Body of pancreas (tissue), 4 donors: ENCODE measurements at places on chromosomes 5 and 9. TPM values are rescaled to one million over a fixed set of nuclear protein-coding genes. Genes with fewer than 3 reads are reported as not detected.

The IL9 gene
- total RNA-seq = not detected

The PSAT1 gene
- 21.8 TPM for total RNA-seq

The DAB2IP gene
- total RNA-seq = 25.2 TPM

The ENTREP1 gene
- 10.9 TPM for total RNA-seq

The ORM2 gene
- total RNA-seq = not detected

The GNA14 gene
- total RNA-seq = 5.3 TPM

The ZNF658 gene
- total RNA-seq = 3.9 TPM

The UBLCP1 gene
- total RNA-seq = 16.2 TPM

The SPATA6L gene
- 3.6 TPM for total RNA-seq

The JAKMIP2 gene
- total RNA-seq = 0.78 TPM

The SFXN1 gene
- 11.7 TPM for total RNA-seq

The GLRA1 gene
- total RNA-seq = not detected

The NMUR2 gene
- not detected for total RNA-seq

The MYO10 gene
- total RNA-seq = 162 TPM

The IFNA1 gene
- total RNA-seq = not detected
